8988T (cell line): ENCODE measurements at places on chromosomes 6 and 20.

- DNase-seq = no peak
Observed at GRCh38 chr6:121319112-121319553, 15.1 kb downstream of the TBC1D32 start.

DNA sequence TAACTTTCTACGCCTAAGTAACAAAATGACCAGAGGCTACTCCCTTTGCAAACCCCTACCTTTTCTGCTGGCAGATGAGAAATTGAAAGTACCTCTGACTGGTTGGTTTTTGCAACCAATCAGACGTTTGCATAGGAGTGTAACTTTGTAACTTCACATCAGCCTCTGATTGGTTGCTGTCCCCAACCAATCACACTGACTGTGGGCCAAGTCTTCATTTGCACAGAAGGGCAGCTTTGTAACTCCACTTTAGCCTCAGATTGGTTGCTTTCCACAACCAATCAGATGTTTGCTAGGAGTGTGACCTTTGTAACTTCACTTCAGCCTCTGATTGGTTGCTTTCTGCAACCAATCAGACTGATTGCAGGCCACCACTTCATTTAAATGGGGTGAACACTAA, 89.1 kb downstream of the ME1 start:
- DNase-seq = no peak

DNA sequence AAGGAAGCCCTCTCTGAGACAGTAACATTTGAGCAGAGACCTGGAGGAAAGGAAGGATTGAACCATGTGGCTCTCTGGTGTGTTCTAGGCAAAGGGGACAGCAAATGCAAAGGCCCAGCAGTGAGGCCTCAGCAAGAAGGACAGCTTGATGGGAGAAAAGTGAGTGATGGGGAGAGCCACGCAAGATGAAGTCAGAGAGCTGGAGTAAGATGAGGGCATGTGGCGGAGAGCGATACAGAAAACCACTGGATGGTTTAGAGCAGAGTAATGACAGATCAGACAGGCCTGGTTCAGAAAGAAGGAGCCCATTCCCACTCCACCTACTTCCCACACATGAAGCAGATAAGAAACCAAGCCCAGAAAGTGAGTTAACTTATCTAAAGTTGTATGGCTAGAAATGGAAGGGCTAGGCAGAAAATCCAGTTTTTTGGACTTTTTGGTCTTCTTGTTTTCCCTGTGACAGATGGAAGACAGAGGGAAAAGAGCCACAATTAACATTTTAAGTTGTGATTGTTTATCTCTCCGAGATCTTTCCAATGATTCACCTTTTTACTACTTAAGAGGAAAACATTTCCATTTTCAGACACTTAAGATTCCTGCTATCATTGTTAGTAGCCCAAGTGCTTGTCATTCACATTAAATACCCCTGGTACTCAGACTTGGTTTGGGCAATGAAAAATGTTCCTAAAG, 723 bp upstream of the SNPH start:
- no peak for DNase-seq

- no peak for DNase-seq
Observed at GRCh38 chr20:36384022-36384619, 78.0 kb downstream of the DLGAP4 start.

GRCh38 chr6:74289884-74290283, 593.9 kb downstream of the CD109 start:
- no peak for DNase-seq

GRCh38 chr6:144087789-144088426, 7.5 kb downstream of the SF3B5 start:
- no peak for DNase-seq

DNA sequence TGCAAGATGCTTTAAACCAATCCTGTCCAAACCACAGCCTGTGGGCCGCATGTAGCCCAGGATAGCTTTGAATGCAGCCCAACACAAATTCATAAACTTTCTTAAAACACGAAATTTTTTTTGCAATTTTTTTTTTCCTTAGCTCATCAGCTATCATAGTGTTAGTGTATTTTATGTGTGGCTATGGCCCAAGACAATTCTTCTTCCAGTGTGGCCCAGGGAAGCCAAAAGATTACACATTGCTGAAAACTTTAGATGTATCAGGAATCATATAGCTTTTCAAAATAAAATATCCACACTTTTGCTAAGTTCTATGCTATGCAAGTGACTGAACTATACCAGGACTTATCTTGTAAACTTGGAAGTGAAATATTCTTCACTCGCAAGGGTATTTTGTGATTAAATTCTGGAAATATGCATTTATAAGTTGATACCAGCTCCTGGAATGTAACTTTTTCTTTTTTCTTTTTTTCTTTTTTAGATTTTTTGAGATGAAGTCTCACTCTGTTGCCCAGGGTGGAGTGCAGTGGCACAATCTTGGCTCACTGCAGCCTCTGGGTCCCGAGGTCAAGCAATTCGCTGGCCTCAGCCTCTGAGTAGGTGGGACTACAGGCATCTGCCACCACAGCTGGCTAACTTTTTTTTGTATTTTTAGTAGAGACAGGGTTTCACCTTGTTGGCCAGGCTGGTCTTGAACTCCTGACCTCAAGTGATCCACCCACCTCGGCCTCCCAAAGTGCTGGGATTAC, 49.8 kb downstream of the MTHFD1L start:
- DNase-seq = no peak

DNA sequence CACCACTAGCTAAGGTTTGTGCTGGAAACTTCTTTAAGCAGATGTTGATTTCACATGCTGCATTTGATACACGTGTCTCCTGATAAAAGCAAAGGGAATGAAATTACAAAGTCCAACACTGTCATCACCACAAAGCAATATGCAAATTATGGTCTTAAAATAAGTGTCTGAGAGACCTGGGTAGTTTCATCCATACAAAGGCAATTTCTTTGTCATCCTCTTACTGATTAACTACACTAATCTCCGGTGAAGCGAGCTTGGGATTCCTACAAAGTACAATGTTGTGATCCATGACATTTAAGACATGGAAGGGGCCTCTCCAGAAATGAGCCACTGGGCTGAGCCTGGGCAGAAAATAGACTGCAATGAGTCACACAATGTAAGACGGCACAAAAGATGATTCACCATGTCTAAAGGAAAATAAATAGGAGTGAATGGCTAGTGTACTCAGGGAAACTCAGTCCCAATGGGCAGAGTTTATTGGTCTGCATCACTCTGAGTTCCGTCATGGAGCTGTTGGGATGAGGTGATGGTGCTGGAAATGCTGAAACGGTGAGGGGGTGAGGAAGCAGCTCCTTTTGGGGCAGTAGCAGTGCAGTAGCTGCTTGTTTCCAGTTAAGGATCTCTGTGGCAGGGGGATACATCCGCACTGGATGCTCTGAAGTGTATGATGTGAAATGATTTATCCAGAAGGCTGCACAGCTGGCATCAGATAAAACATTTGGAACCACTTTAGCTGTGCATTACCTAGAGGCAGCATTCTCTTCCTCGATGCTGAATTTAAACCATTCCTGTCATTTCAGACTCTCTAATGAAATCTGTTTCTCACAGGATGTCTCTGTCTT, 103.3 kb downstream of the IBTK start:
- peak; percentile 13 for DNase-seq

DNA sequence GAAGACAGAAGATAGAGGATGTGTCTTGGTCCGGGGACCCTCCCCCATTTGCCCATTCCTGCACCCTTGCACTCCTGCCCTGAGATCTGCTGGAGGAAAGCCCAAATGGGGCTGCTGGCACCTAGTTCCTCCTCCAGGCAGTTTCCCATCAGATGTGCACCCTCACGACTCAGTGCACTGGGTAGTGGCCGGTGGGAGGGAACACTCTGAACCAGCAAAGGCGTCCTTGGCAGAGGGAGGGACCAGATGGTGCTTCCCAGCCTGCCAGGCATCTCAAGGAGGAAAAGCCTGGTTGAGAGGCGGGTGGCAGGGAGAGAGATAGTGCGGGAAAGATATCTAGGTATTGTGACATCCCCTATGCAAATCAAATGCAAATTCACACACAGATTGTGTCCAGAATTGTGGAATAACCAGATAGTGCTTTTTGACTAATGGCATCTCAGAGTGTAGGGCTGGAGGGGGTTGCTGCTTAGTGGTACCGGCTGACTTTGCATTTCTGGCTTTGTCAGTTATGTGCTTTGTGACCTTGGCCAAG, 19.5 kb downstream of the TMEM151B start:
- no peak for DNase-seq

GRCh38 chr6:137452333-137452894, 41.8 kb downstream of the OLIG3 start:
- no peak for DNase-seq

- DNase-seq = no peak
Observed at GRCh38 chr6:56380476-56380875, 133.1 kb upstream of the COL21A1 start.

DNA sequence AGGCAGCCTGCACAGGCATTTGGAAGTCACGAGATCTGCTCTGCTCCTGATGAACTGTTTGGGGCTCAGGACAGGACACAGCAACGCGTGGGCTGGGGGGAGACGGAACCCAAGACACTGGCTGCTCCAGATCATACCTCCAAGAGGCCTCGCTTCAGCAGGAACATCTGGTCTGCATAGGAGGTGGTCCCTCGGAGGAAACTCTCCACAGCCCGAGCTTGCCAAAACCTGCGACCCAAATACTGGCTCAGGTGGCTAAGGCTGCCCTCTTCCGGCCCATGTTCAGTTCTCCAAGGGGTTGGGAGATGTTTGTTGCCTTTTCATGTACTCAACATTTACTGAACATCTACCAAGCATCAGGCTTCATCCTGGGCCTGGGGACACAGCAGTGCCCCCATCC, 51.7 kb downstream of the MYH7B start:
- no peak for DNase-seq

- DNase-seq = no peak
Observed at GRCh38 chr20:49990271-49990720, 7.5 kb downstream of the SNAI1 start.
